Caudate nucleus (tissue), 63 donors: ENCODE measurements at places on chromosomes 13 and 19.

GRCh38 chr13:96768524-96768923 lies 225.8 kb downstream of the OXGR1 start:
- DNase-seq = no peak

- no peak for DNase-seq
Measured at GRCh38 chr13:32746474-32746873, 160.2 kb downstream of the PDS5B start.

GRCh38 chr13:66795636-66796035 lies 434.5 kb downstream of the PCDH9 start:
- no peak for DNase-seq

- no peak for DNase-seq
Measured at GRCh38 chr13:110356362-110356761, 49.3 kb downstream of the COL4A2 start.

GRCh38 chr13:78398743-78399410 lies 204.5 kb downstream of the POU4F1 start:
- DNase-seq = no peak

DNA sequence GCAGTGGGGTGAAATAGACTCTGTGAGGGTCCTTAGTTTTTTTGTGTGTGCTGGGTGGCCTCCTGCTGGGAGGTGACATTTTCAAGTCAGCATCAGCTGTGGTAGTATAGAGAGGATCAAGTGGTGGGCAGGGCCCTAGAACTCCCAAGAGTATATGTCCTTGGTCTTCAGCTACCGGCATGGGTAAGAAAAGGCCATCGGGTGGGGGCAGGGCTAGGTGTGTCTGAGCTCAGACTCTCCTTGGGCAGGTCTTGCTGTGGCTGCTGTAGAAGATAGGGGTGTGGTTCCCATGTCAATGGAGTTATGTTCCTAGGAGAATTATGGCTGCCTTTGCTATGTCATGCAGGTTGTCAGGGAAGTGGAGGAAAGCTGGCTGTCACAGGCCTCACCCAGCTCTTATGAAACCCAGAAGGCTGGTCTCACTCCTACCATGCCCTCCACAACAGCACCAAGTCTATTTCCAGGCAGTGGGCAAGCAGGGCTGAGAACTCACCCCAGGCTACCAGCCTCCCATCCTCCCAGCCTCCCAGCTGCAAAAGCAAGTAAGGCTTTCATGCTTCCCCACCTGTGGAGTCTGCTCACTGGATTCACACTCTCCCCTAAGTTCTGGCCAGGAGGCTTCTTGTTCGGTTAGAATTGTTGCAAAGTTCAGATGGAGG lies 130.6 kb upstream of the SOX1 start:
- no peak for DNase-seq

GRCh38 chr13:33376212-33376611 lies 90.7 kb upstream of the STARD13 start:
- no peak for DNase-seq

DNA sequence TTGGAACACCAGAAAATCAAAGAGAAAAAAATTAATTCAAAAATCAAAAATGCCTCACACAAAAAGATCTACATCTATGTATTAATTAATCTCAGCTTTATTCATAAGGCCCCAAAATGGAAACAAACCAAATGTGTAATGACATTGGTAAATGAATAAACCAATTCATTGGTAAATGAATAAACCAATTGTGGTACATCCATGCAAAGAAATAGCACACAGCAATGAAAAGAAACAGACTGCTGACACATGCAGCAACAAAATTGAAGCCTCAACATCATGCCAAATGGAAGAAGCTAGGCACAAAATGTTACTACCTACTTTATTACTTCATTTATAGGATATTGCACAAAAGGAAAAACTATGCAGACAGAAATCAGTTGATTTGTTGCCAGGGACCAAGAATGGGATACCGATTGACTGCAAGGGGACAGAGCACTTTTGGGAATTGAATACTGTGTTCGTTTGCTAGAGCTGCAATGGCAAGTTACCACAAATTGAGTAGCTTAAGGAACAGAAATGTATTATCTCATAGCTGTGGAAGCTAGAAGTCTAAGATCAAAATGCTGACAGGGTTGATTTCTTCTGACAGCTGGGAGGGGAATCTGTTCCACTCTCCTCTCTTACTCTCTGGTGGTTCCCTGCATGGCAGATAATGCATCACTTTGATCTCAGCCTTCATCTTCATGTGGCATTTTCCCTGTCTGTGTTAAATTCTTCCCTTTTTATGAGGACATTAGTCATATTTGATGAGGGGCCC lies 252.8 kb downstream of the RFC3 start:
- no peak for DNase-seq

DNA sequence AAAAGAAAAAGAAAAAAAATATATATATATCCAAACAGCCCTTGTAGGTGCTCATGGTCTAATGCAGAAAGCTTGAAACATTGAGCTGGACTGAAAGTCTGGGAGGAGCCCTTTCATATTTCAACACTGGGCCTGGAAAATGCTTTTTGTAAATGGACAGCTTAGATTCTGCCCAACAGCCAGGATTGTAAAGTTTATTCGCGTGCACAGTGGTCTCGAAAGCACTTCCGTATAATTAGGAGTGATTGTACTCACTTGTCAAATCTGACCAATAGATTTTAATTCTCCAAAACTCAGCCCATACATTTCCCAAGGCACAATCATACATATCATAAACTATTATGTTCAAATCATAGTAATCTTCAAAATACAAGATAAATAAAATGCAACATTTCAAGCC lies 260.1 kb downstream of the COL4A1 start:
- no peak for DNase-seq

GRCh38 chr13:65868099-65868498 lies 1362.0 kb downstream of the PCDH9 start:
- DNase-seq = no peak
